ENCODE measurements at places on chromosomes 6 and 20. TPM values are rescaled to one million over a fixed set of nuclear protein-coding genes. Genes with fewer than 3 reads are reported as not detected.
A peak's percentile ranks its signal among the peaks of the same experiment; 100 is the strongest.

GRCh38 chr20:59771506-59772372 is 161.7 kb downstream of the SYCP2 start:
- no peaks in the 10 kb centered on the region for H3K36me3 ChIP-seq
- no peaks in the 10 kb centered on the region for H3K27me3 ChIP-seq
- no peaks in the 10 kb centered on the region for H3K4me1 ChIP-seq

RGS17 gene
- total RNA-seq: 0.39 TPM

LZTS3 gene
- 23.3 TPM for total RNA-seq

DDX27 gene
- total RNA-seq: 72.5 TPM

- no peaks in the 10 kb centered on the region for H3K36me3 ChIP-seq
- no peak for DNase-seq
- no peak overlapping the region for H3K4me3 ChIP-seq
- no peaks in the 10 kb centered on the region for H3K4me1 ChIP-seq
- H3K27me3 ChIP-seq: no peaks in the 10 kb centered on the region
- no peak overlapping the region for H3K27ac ChIP-seq
Measured at GRCh38 chr20:60565551-60565950, 607.3 kb downstream of the CDH26 start.

SULF2 gene
- total RNA-seq: 18.1 TPM

PEDS1 gene
- total RNA-seq: 17.8 TPM

- H3K27ac ChIP-seq: no peak overlapping the region
- DNase-seq: no peak
- H3K36me3 ChIP-seq: no peaks in the 10 kb centered on the region
- H3K4me3 ChIP-seq: no peak overlapping the region
- H3K27me3 ChIP-seq: no peaks in the 10 kb centered on the region
- H3K4me1 ChIP-seq: no peaks in the 10 kb centered on the region
Measured at GRCh38 chr20:12036142-12036541, 118.4 kb downstream of the BTBD3 start.

PACRG gene
- 1.1 TPM for total RNA-seq

GRCh38 chr6:110980648-110981047 is 1.2 kb upstream of the RPF2 start:
- H3K27me3 ChIP-seq: no peaks in the 10 kb centered on the region
- no peak for DNase-seq
- no peak overlapping the region for H3K27ac ChIP-seq
- H3K4me3 ChIP-seq: no peak overlapping the region
- no peaks in the 10 kb centered on the region for H3K36me3 ChIP-seq

DEFB124 gene
- not detected for total RNA-seq

DNA sequence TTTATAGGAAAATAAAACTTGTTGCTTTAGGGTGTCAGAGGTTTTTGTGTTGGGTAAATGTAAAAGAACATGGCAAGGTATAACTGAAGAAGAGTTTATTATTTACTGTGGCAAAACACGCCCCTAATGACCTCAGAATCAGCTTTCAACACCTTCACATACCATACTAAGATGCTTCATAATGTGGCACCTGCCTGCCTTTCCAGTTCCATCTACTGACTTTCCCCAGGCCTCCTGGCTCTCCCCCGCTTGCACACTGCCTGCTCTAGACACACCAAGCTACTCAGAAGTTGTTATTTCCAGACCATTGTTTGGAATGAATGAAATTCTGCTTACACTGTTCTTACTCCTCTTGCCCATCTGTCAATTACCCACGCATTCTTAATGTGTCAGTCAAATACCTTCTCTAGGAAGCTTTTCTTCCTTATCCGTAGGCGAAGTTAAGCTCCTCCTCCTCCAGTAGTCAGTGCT is 1.8 kb downstream of the TIAM2 start:
- H3K36me3 ChIP-seq: no peaks in the 10 kb centered on the region
- H3K27ac ChIP-seq: no peak overlapping the region
- no peaks in the 10 kb centered on the region for H3K4me1 ChIP-seq
- no peak for DNase-seq
- H3K27me3 ChIP-seq: no peaks in the 10 kb centered on the region

GABRR1 gene
- not detected for total RNA-seq

- DNase-seq: peak; percentile 55
- H3K27me3 ChIP-seq: no peaks in the 10 kb centered on the region
- peak overlapping the region; percentile 43 for H3K27ac ChIP-seq
- H3K4me1 ChIP-seq: no peaks in the 10 kb centered on the region
Measured at GRCh38 chr20:64057628-64058498, 5.1 kb upstream of the TCEA2 start.

CFB gene
- 0.33 TPM for total RNA-seq

IPCEF1 gene
- total RNA-seq: 122 TPM

OLIG3 gene
- total RNA-seq: not detected

- H3K27ac ChIP-seq: peak overlapping the region; percentile 93
- H3K4me1 ChIP-seq: peaks cover 40% of the 10 kb centered on the region
- peaks cover 7% of the 10 kb centered on the region for H3K36me3 ChIP-seq
- no peak for DNase-seq
Measured at GRCh38 chr6:170553534-170554012, 466 bp upstream of the PSMB1 start.

Measured in naive thymus-derived CD4-positive, alpha-beta T cell (primary cell).